Stimulated activated CD8-positive, alpha-beta memory T cell treated with anti-CD3 and anti-CD28 coated beads, Interleukin-15, amount 100 ng/mL, for 48 hours (primary cell): ENCODE measurements at places on chromosomes 7 and 10.

GRCh38 chr7:83976302-83976701 lies 218.3 kb downstream of the SEMA3A start:
- DNase-seq, result no peak

- no peak for DNase-seq
Measured at GRCh38 chr10:69181433-69181832, 1.4 kb downstream of the SUPV3L1 start.

DNA sequence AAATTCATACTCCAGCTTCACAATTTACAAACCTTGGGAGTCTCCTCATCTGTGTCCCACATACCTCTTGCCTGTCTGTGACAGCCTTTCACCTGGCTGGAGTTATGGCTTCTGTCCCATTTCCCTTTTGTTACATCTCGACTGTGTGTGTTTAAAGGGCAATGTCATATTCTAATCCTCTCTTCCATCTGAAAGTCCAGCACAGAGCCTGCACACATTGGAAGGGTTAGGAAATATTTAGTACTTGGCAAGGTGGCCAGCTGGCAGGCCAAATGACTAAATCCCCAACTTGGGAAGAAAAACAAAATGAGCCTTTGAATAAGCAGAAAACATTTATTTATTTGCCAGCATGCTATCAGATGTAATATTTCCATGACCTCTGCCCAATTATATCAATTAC lies 120.1 kb upstream of the STK17A start:
- no peak for DNase-seq

GRCh38 chr10:22816298-22816653 lies 101.9 kb upstream of the PIP4K2A start:
- DNase-seq, result no peak

GRCh38 chr7:116653204-116653603 lies 18.8 kb upstream of the MET start:
- no peak for DNase-seq

DNA sequence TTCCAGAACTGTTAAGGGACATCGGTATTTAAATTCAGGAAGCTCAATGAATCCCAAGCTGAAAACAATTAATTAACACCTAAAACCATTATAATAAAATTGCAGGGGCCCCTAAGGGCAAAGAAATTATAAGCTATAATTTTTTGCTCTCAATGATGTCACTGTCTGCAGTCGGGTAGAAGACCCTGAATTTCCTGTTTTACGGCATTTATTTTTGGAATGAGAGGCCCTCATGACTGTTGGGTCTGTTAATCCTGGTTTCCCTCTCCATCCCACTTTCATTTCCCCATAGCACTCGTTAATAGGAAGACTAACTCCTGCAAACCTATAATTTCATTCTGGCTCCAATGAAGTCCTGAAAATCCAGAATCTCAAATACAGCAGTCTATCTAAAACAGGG lies 25.8 kb upstream of the GPR37 start:
- DNase-seq, result no peak

DNA sequence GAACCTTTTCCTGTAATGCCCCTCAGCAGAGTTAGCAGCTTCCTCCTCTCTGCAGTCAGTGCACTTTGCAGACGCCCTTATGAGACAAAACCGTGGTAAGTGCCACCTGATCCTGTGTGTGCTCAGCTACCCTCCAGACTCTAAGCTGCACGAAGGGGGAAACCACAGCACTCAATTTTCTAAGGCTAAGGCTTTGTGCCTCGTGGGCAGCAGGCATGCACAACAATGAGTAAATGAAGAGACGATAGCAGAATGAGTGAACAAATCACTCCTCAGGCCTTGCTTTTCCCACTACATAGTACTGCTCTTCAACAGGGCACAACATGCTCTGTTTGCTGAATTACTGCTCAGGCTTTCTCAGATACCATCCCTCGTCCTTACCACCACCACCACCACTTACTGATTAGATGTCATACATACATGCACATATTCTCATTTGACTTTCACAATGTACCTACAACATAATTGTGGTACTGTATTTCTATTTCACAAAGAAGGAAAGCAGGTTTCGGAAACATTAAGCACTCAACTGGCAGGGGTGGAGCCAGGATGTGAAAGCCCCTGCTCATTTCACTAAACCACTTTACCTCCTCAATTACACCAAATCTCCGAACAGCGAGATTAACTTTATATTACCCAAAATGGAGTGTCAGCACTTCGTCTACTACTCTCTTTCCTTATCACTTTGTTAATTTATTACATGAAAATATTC lies 85.4 kb downstream of the ICA1 start:
- DNase-seq, result peak; percentile 47

GRCh38 chr7:103752995-103753394 lies 236.5 kb downstream of the RELN start:
- no peak for DNase-seq

GRCh38 chr10:22379059-22379458 lies 33.8 kb downstream of the SPAG6 start:
- peak; percentile 40 for DNase-seq

DNA sequence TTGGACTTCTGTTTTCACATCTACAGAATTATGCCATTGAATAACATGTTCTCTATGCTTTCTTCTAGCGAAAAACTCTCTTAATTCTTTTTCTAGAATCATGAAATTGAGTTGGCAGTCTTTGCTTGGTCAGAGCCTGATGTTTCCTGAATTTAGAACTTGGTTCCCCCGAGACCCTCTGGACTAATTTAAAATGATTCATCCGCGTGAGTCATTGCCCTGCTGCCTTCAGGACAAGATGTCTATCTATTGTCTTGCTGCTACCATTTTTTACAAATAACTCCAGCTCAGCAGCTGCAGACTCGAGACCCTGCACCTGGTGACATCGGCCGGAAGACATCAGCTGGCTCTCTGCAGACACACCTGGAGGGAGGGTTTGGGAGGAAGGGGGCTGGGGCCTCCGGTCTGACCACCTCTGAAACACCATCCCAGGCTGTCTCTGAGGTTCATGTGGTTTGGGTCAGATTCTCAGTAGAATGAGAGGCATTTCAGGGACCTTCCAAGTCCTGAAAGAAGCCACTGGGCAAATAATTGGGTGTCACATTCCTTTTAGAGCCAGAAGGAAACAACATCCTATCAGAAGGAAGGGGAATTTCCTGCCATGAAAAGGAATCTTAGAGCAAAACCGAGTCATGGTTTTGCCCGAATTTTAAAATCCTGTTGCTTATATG lies 20.9 kb upstream of the KLF6 start:
- no peak for DNase-seq

GRCh38 chr7:33816106-33816505 lies 89.2 kb upstream of the BMPER start:
- DNase-seq, result peak; percentile 4

- DNase-seq, result no peak
Measured at GRCh38 chr10:81961451-81962184, 86.6 kb downstream of the NRG3 start.

- DNase-seq, result no peak
Measured at GRCh38 chr10:91756286-91756685, 41.9 kb upstream of the TNKS2 start.
